Stimulated activated naive CD8-positive, alpha-beta T cell treated with anti-CD3 and anti-CD28 coated beads, Interleukin-15, Interleukin-2, amounts not matched to agents 100 U/mL and 50 U/mL, for 24 hours (primary cell): ENCODE measurements at places on chromosomes 6 and 20.

DNA sequence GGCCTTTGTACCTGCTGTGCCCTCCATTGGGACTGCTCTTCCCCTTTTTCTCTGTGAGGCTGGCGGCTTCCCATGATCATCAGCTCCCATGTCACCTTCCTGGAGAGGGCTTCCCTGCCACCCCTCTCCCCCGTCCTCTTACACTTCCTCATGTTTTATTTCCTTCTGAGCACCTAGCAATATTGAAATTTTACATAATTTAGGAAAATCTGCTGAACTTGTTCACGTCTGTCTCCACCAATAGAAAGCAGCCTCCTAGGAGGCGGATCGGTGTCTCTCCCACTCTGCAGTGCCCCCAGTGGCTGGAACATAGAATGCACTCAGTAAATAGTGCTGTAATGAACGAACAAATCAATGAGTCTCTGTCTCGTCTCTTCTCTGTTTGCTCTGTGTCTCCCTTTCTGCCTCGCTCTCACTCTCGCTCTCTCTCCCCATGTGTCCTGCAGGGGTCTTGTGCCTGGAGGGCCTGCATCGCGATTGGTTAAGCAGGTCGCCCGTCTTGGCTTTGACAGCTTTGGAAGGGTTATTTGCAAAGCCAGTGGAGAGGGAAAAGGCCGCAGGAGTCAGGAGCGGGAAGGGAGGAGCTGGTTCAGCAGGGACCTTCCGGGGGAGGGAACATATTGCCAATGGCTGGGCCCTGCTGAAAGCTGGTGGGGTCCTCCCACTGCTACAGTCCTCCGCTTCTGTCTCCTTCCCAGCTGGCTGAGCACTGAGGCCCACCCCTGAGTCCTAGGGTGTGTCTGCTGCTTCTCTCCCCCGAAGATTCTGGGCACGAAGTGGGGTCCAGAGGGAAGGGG lies 12.1 kb upstream of the OCSTAMP start:
- DNase-seq: peak; percentile 82

DNA sequence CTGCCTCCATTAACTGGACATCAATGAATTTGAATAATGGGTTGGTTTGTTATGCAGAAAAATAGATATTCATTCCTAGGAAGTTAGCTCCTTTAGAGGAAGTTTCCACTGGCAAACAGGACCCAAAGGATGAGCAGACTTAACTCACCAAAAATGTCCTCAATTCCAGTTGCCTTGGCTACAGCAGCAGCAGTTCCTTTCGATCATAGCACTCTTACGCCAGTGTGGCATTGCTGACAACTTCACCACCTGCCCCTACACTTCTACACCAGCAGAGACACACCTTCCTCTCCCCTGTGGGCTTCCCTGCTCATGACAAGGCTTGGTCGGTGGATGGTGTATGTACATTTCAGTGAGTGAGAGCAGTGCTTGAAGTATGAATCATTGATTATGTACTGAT lies 532.8 kb downstream of the QKI start:
- no peak for DNase-seq

- DNase-seq: no peak
Measured at GRCh38 chr6:87224971-87225370, 69.6 kb downstream of the ZNF292 start.

DNA sequence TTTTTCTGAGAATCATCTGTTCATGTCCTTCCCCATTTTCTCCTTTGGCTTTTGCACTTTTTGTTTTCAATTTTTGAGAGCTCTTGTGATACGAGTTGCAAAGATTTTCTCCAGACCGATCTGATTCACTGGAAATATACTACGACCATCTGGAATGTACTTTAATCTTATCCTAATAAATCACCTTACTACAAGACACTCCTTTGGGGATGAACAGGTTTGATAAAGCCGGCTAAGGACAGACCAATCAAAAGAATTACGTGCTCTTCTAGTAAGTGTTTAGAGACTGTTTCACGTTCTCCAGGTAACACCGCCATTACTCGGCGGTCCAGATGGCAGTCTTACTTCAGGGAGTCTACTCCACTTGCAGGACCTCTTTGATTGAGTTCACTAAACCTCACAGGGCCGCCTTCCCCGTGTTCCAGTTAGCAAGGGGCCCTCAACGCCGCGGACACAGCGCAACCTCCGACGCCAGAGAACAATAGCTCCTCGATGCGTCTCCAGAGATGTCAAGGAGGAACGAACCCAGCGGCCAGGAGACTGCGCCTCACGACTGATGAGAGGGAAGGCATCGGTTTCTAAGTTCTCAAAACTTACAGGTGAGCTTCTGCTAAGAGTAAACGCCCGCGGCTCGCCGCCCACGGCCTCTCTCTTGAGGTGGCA lies 920 bp upstream of the WTAP start:
- no peak for DNase-seq

- no peak for DNase-seq
Measured at GRCh38 chr6:30160785-30161531, at the start of gene TRIM10. Gene TRIM10, minus strand, starts transcription at chr6:30161211. Its CDS starts 353 bp downstream, at chr6:30160858.

DNA sequence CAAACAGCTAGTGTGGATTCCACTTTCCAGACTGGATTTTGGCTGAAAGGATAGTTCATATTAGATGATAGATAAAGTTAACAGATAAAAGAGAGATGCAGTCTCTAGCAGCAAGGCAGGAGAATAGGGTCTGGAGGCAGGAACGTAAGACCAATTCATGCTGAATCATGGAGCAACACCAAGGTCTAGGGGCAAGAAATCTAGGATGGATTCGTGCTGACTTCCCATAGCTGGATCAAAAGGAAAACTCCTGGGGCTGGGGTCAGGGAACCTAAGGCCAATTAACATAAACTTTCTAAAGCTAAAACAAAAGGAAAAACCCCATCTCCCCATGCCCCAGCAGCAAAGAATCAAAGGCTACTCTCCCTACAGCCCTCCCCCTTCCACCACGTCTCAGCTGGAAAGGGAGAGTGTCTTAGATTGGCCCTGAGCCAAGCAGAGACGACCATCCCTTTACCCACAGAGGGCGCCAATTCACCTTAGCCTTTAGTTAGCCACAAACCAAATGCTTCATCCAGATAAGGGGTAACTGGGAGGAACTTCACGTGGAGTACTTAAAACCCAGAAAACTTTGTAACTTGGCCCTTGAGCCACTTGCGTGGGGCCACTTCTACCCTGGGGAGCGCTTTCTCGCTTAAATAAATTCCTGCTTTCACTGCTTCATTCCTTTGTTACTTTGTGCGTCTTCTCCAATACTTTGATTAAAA lies 7.6 kb downstream of the TREM1 start:
- DNase-seq: peak; percentile 71

GRCh38 chr6:3801960-3802359 lies 47.2 kb upstream of the FAM50B start:
- DNase-seq: no peak

DNA sequence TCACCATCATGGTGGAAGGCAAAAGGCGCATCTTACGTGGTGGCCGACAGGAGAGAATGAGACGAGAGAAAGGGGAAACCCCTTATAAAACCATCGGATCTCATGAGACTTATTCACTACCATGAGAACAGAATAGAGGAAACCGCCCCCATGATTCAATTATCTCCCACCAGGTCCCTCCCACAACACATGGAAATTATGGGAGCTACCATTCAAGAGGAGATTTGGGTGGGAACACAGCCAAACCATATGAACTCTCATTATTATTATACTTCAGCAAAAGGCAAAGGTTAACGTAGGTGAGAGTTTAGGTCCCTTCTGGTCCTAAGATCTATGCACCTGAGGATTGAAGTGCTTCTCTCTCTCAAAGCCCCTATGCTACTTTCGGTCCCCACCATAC lies 2.4 kb upstream of the PFDN4 start:
- no peak for DNase-seq

- no peak for DNase-seq
Measured at GRCh38 chr6:169087443-169088041, 166.1 kb downstream of the THBS2 start.

GRCh38 chr20:63529180-63529860 lies 7.9 kb downstream of the PTK6 start:
- no peak for DNase-seq

- DNase-seq: no peak
Measured at GRCh38 chr6:155274106-155274505, 10.3 kb downstream of the CLDN20 start.

- DNase-seq: no peak
Measured at GRCh38 chr20:19601126-19601810, 156.8 kb upstream of the RIN2 start.

DNA sequence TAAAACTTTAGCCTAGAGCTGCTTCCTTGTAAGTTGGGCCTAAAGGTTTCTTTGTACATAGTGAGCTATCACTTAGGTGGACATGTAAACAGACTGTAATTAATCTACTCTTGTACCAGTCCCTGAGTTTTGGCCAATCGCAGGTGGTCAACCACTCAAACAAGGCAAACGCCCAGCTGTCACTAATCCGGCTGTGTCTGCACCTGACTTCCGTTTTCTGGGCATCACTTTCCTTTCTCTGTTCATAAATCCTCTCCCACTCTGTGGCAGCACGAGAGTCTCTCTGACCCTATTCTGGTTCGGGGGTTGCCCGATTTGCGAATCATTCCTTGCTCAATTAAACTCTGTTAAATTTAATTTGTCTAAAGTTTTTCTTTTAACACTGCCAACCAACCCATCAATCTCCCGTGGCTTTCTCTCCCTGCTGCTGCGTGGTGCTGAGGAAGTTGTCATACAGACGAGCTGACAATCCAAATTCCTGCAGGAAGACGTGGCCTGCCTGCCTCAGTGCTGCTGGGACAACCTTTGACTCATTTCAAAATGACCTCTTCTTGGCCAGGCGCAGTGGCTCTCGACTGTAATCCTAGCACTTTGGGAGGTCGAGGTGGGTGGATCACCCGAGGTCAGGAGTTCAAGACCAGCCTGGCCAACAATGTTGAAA lies 206.3 kb downstream of the QKI start:
- DNase-seq: no peak
